ENCODE measurements at places on chromosomes 2 and 18.

- DNase-seq: no peak
These were observed 562.9 kb downstream of the ARHGAP15 start for GRCh38 chr2:143692162-143692561.

DNA sequence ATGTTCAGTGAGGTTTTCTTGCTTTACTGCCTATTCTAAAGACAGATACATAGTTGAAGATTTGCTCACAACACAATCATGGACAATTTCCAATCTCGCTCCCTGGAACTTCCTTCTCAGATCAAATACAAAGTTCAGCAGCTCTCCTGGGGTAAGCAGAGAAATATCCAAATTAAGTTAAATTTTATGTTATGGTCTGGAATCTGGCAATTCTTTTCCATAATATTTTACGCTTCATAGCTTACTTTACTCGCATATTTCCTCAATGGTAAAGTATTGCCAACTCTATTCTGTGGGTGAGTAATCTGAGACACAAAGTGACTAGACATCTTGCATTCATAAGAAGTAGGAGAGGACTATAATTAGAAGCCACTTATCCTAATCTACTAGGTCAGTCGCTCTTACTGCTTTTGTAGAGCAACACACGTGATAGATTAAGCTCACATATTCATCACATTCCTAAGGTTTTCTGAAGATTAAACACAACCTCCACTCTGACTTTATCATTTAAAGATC lies 529.4 kb downstream of the CCDC85A start:
- no peak for DNase-seq

- no peak for DNase-seq
These were observed 80.7 kb downstream of the FHOD3 start for GRCh38 chr18:36378205-36378604.

GRCh38 chr2:229137066-229137465 lies 134.0 kb downstream of the PID1 start:
- no peak for DNase-seq

DNA sequence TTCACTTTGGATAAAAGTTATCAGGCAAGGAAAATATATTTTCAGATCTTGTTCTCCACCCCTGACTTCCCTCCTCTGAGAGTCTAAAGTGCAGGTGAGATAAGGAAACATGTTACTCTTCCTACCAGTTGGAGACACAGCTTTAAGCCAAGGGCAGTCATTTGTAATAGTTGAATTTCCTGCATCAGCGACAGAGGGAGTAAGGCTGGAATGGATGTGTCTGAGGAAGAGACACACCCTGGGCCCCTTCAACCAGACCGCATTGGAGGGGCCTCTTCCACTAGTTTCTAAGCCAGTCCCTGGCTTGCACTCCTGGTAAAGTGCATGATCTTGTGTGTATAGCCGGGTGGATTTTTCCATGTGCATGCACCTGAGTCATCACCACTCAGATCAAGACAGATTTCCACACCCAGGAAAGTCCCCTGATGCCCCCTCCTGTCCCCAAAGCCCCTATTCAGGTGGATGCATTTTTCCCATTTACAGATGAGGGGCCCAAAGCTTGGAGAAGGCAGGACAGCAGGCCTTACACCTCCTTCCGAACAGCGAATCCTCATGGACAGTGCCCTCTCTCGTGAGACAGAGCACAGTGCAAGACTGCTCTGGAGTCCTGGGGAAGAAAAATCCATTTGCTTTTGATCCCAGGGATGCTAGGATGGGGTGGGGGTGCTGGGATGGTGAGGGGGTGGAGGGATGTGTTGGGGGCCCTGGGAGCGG lies 66.7 kb upstream of the SH3RF3 start:
- DNase-seq: no peak

- no peak for DNase-seq
These were observed 85.7 kb upstream of the UNC80 start for GRCh38 chr2:209685963-209686362.

DNA sequence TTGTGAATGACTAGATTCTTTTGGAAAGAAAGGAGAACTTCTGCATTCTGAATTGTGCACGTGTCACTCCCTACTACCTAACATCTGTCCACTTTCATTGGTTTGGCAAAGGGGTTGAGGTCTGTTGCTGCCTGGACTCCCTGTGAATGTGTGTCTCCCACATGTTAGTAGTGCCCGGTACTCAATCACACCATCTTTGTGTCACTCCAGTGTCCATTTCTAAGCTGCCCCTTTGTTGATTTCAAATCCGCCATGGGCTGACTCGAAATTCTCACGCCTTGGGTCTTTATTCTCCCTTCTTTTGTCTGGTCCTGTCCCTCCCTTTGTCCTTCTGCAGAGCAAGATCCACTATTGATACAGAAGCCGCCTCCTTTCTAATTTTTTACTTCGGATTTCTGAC lies 7.5 kb downstream of the DPYSL5 start:
- DNase-seq: no peak

- DNase-seq: no peak
These were observed 1025.8 kb upstream of the CNTNAP5 start for GRCh38 chr2:122999258-122999657.

DNA sequence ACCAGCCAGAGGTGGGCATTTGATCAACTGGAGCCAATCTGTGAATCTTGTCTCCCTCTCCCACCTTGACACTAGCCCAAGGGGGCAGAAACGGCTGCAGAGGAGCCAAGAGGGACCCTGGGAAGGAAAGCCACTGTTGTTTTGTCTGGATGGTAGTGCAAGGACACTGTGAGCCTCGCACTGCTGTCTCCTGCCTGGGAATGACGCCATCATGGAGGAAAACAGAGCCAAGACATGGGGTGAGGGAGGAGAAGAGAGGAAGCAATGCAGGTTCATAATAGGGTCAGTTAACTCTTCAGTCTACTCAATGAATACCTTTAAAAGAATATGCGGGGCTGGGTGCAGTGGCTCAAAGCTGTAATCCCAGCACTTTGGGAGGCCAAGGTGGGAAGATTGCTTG lies 231.1 kb upstream of the AGAP1 start:
- no peak for DNase-seq

- no peak for DNase-seq
These were observed 61.3 kb downstream of the ZBTB7C start for GRCh38 chr18:48347756-48348326.

DNA sequence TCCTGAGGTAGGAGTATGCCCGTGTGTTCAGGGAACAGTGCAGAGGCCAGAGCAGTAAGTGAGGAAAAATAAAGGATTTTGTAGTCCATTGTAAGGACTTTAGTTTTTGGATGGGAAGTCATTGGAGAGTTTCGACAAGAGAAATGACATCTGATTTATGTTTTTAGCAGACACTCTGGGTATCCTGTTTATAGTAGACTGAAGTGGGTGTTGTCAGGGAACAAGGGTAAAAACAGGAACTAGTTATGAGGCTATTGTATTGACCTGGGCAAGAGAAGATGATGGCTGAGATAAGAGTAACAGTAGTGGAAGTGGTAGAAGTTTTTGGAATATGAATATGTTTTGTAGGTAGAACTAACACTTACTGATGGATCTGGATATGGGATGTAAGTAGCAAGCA lies 59.8 kb downstream of the GTF2A1L start:
- no peak for DNase-seq

- DNase-seq: no peak
These were observed 64.9 kb downstream of the CDH2 start for GRCh38 chr18:28112056-28112470.

- DNase-seq: no peak
These were observed 461.4 kb downstream of the GALR1 start for GRCh38 chr18:77711096-77711495.

DNA sequence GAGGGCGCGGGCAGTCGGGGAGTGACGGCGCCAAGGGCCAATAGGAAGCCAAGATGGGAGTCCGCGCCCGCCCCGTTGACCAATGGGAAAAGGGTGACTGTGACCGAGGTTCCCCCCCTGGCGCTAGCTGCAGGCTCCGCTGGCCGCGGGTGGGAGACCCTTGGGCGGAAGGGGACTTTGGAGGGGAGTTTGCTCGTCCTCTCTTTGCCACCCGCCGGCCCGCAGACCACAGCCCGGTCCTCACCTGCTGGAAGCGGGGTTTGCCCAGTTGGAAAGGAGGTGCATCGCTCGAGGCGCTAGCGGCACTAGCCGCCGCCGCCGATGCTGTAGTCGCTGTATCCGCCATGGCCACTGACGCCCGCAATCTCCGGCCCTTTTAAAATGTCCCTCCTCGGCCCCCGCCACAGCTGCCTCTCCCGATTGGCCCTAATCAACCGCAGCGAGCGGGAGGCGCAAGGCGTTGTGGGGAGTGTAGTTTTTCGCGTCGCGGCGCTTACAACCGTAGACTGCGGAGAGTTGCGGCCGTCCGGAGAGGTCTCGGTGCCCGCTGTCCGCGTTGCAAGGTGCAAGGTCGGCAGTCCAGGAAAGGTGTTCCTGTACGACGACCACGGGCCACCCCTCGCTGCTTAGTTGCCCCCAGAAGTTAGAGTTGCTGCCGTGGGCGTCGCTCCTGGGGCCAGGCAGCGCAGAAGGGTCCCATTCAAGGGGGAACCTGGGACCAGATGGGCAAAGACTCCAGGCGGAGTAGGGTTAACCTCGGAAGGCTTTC lies at the start of gene SFXN5:
SFXN5 (minus strand) TSS at position 353 of the 769 bp plus-strand sequence; CDS start at position 346, 7 bp downstream.
- peak; percentile 97 for DNase-seq

DNA sequence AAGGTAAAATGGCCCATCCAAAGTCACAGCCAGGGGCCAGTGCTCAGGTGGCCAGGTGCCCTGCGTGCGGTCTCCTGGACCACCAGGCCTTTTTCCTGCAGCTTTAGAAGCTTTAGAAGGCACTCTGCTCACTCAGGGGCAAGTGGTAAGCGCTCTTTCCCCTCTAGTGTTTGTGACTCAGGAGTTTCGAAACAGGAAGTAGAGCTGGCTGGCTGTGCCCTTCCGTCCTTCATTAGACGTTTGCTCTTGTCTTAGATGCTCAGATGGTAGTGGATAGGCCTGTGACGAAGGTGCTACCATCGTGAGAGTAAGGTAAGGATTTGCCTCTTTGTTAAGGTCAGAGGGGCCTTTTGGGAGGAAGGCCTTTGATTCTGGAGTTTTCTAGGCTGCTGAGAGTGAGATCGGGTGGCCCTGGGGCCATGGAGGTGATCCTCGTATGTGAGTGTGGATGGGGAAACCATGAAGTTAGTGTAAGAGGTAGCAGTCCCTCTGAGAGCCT lies at the start of gene CASP8:
CASP8 (plus strand) TSS at position 235 of the 499 bp plus-strand sequence. CDS start 5,951 bp downstream, outside the sequence.
- DNase-seq: no peak

DNA sequence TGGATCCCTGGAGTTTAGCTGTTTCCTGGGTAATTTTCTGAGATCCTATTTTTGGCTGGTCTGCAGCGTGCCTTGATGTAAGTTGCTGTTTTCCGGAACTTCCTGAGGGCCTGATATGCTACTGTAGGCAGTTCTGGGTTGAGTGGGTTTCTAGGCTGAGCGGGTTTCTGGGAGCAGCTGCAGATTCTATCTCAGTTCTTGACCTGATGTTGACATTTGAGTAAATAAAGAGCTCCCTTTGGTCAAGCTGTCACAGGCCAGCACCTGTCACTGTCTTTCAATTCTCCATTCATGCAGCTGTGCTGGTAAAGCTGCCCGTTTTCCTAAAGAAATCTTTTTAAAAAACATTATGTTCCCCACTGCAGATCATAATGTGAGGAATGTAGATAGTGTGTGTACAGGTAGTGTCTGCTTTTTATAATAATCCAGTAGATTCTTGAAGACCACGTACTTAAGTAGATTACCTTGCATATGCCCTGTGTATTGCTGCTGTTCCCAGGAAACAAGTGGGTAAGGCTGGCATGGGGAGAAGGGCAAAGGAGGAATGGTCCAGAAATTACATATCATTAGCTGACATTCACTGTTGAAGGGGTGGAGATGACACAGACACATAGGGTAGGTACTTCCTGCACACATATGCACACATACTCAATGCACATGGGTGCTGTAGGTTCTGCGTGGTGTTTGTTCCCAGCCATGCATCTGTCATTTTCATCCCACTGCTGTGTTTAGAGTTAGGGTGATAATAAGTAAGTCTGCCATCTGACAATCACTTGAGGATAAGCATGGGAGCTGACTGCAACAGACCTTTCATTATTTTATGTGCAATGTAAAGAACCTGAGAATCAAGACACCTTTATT lies 25.9 kb downstream of the CD28 start:
- no peak for DNase-seq

DNA sequence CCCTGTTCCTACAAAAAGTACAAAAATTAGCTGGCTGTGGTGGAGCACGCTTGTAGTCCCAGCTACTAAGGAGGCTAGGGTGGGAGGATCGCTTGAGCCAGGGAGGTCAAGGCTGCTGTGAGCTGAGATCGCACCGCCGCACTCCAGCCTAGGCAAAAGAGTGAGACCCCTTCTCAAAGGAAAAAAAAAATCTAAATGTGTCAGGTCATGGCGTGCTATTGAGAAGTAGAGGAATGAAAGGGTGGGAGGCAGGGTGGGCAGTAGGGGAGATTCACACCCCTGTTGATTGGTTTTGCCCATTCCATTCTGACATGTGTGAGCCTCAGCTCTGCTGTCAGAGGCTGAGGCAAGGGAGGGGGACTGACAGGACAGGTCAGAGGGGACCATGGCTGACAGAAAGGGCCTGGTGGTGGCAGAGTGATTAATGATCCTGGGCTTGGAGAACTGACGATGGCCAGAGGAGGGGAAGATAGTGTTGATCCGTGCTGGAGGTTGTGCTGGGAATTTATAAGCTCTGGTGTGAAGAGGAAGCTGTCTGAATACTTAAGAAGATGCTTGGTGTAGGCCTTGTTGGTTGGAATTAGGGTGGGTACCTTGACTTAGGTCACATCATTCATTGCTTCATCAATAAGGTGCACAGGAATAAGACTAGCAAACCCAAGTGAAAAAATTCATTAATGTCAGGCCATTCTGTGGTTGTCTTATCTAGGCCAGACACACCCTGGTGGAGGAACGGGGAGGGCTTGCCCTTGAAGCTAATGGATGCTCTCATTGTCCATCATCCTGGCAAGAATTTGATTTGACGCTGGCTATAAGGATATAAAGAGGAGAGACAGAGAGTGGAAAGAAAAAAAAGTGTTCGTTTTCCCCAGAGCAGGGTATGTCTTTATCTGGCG lies 19.1 kb upstream of the SMARCAL1 start:
- DNase-seq: no peak

DNA sequence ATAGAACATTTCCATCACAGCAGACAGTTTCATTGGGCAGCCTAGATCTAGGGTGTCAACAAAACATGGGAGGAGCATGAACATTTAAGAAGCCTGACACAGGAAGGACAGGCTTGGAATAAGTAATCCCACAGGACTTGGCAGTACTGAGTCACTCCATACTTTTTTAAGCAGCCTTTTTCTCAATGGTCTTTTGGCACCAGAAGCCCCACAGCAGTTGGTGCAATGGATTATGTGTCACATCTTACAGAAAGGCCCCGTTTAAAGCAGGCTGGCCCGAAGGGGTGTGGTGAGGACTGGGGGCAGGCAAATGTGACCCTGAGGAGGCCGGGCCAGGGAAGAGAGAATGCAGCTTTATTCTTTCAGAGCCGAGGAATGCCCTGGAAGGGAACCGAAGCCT lies 26.6 kb downstream of the SPTBN1 start:
- DNase-seq: no peak

All from left kidney (tissue), 8 donors.